ENCODE measurements at places on chromosomes 11 and 22.

DNA sequence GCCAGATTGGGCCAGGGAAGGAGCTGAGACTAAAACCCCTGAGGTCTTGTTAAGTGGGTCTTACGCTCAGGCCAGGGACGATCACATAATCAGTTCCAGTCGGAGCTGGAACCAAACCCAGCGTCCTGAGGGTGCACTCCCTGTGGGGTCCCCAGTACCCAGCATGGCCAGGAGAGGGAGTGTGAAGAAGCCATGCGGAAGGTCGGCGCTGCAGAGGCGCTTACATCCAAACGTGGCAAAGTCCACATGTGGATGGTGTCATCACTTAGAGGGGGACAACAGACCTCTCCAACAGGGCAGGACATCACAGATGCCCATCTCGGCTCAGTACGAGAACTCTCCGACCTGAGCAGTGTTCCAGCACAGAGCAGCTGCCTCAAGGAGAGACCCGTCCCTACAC, 8.3 kb downstream of the ATP5MGL start:
- H3K4me1 ChIP-seq = peaks cover 38% of the 10 kb centered on the region
- H3K36me3 ChIP-seq = peaks cover 87% of the 10 kb centered on the region
- no peak overlapping the region for H3K27ac ChIP-seq
- H3K4me3 ChIP-seq = no peak overlapping the region

GRCh38 chr11:68163691-68164090, 42.5 kb upstream of the CHKA start:
- no peaks in the 10 kb centered on the region for H3K4me1 ChIP-seq
- no peaks in the 10 kb centered on the region for H3K27me3 ChIP-seq
- H3K4me3 ChIP-seq = no peak overlapping the region
- no peak for DNase-seq
- no peak overlapping the region for H3K27ac ChIP-seq
- H3K36me3 ChIP-seq = peaks cover 49% of the 10 kb centered on the region

DNA sequence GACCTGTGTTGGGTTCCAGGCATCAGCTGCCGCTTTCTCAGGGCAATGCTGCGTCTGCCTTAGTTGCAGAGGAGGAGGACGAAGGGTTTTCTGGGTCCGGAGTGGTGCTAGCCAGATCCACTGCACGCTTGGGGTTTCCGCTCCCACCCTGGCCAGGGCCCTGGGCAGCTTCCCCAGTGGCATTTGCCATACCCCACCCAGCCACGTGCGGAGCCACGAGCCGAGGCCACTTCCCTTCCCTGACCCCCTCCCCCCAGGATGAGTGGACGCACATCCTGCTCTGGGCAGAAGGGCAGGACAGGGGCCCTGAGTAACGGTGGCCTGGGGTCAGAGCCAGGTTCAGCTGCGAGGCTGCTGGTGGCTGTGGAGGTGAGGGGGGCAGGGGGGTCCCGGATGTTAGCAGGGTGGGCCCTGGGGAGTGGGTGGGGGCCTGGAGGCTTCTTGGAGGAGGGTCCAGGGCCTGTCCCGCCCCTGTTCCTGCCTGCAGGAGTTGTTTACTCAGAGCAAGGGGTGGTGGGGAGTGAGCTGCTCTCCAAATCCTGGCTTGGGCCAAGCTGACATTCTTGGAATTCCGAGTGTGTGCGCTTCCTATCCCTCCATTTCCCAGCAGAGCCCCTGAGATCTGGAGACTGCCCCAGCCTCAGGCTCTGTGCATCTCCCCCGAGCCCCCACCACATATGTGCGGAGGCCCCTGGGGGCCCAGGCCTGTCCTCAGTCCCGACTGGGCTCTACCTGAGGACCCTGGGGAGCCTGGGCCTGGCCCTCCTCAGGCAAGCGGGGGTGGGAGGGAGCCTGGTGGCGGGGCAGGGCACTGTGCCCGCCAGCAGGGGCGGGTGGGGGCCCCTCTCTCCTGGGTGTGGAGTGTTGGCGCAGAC, 1.4 kb downstream of the TSPAN4 start:
- peaks cover 88% of the 10 kb centered on the region for H3K4me1 ChIP-seq
- H3K36me3 ChIP-seq = peaks cover 14% of the 10 kb centered on the region
- H3K27me3 ChIP-seq = peaks cover 3% of the 10 kb centered on the region
- H3K4me3 ChIP-seq = peak overlapping the region; percentile 87
- peak overlapping the region; percentile 97 for H3K27ac ChIP-seq
- peak; percentile 97 for DNase-seq

DNA sequence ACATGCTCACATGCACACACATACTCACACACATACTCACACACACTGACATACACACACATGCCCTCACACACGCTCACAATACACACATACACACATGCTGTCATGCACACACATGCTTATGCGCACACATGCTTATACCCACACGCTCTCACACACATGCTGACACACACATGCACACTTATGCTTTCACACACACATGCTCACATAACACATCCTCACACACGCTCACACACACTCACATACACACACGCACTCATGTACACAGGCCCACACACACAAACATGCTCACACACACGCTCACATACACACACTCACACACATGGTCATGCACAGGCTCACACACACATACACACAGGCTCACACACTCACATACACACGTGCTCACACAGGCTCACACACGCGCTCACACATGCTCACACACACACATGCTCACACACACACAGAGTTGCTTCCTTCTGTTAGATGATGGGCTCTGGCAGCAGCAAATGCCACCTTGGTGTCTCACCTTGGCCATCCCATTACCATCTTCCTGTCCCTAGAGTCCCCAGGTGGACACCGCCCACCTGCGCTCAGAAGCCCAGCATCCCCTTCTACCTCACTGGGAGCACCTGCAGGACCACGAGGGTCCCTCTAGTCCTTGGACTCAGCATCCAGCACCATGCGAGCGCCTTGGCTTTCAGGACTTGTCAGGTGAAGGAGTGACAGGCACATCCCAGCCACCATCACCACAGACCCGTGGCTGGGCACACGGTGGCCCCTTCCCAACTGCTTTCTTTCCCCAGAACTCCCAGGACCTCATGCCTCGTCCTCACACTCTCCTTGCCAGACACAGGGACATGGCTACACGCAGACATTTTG, 44.9 kb upstream of the CCND1 start:
- H3K27me3 ChIP-seq = no peaks in the 10 kb centered on the region
- no peak for DNase-seq
- no peak overlapping the region for H3K4me3 ChIP-seq
- H3K4me1 ChIP-seq = no peaks in the 10 kb centered on the region

DNA sequence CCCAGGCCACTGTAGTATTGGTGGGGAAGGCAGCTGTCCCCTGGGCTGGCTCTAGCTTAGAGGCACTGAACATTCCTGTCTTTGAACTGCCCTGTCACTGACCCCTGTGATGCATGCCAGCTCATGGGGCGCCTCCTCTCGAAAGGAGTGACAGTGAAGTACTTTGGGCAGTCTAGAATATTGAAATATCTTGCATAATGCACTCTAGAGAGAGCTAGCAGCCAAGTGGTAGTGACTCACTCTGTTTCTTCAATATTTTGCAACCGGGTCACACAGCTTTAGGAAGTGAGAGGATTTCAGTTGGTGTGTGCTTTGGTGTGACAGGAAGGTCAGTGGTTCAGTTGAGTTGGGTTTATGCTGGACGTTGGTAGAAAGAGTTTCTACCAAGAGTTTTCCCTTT, 35.5 kb upstream of the ST14 start:
- DNase-seq = peak; percentile 84
- H3K4me1 ChIP-seq = peaks cover 16% of the 10 kb centered on the region
- H3K4me3 ChIP-seq = no peak overlapping the region
- peaks cover 46% of the 10 kb centered on the region for H3K36me3 ChIP-seq
- H3K27me3 ChIP-seq = no peaks in the 10 kb centered on the region
- peak overlapping the region; percentile 11 for H3K27ac ChIP-seq
